Naive thymus-derived CD8-positive, alpha-beta T cell (primary cell): ENCODE measurements at places on chromosomes 6 and 20. TPM values are rescaled to one million over a fixed set of nuclear protein-coding genes. Genes with fewer than 3 reads are reported as not detected.

HLA-B gene
- polyA plus RNA-seq, result 8,548 TPM

PI16 gene
- polyA plus RNA-seq, result 1.2 TPM

PTCRA gene
- polyA plus RNA-seq, result not detected

SSTR4 gene
- not detected for polyA plus RNA-seq

IYD gene
- not detected for polyA plus RNA-seq

ALDH5A1 gene
- polyA plus RNA-seq, result 15.8 TPM

SAMD10 gene
- 15.4 TPM for polyA plus RNA-seq

PSORS1C1 gene
- not detected for polyA plus RNA-seq

RAMACL gene
- polyA plus RNA-seq, result 0.23 TPM

ERVFRD-1 gene
- 0.18 TPM for polyA plus RNA-seq

TUBB2B gene
- not detected for polyA plus RNA-seq

DEFB132 gene
- polyA plus RNA-seq, result not detected

DPPA5 gene
- polyA plus RNA-seq, result not detected

C6orf15 gene
- polyA plus RNA-seq, result not detected

ATP6V1G2 gene
- polyA plus RNA-seq, result 0.55 TPM

KIZ gene
- polyA plus RNA-seq, result 27.7 TPM

CDH22 gene
- polyA plus RNA-seq, result not detected

SAMD5 gene
- polyA plus RNA-seq, result not detected

ADGRG6 gene
- polyA plus RNA-seq, result 1.7 TPM

TGM3 gene
- not detected for polyA plus RNA-seq

PRL gene
- 2.6 TPM for polyA plus RNA-seq

FAM209B gene
- not detected for polyA plus RNA-seq

RIPPLY2 gene
- not detected for polyA plus RNA-seq
